ENCODE measurements at places on chromosomes 5 and 9.
A peak's percentile ranks its signal among the peaks of the same experiment; 100 is the strongest.

GRCh38 chr9:90593646-90594045 lies 49.0 kb downstream of the DIRAS2 start:
- DNase-seq: no peak

- no peak for DNase-seq
Measured at GRCh38 chr9:78806492-78807160, 509.7 kb downstream of the PSAT1 start.

DNA sequence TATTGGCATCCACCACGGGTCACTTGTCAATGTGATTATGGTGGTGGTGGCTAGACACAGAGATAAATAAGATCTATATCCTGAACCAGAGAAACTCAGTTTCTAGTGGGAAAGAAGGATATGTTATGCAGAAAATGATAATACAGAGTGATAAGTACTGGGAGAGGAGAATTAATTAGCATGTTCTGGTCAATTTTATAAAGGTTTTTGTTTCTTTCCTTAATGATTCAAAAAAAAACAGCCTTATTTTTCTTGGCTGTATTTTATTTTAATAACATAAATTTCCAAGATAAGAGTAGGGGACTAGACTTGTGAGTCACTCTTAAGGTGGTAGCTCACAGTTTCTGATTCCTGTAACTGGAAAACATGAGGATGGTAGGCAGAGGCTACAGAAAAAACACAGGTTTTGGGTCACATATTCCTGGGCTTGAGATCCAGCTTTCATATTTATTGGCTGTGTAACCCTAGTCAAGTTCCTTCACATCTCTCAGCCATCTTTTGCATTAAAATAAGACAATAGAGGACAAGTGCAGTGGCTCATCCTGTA lies 350.3 kb upstream of the RPS23 start:
- no peak for DNase-seq

DNA sequence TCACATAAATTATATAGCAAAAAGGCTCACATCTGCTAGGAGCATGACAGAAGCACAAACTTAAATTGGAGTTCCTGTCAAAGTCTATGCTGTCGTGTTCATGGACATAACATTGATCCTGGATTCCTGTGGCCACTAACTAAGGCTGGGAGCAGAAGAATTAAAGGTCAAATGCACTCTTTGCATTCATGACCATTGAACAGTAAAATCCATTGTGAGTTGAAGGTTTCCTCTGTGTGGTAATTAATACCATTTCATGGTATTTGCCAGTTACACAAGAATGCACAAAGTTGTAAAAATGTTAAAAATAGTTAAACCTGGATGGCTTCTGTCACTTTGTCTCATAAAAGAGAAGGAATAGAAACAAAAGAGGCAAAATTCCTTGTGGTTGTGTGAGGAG lies 242.6 kb downstream of the NPR3 start:
- no peak for DNase-seq

- DNase-seq: no peak
Measured at GRCh38 chr9:86663905-86664304, 283.4 kb downstream of the GAS1 start.

- no peak for DNase-seq
Measured at GRCh38 chr5:137712139-137712667, 23.7 kb downstream of the KLHL3 start.

DNA sequence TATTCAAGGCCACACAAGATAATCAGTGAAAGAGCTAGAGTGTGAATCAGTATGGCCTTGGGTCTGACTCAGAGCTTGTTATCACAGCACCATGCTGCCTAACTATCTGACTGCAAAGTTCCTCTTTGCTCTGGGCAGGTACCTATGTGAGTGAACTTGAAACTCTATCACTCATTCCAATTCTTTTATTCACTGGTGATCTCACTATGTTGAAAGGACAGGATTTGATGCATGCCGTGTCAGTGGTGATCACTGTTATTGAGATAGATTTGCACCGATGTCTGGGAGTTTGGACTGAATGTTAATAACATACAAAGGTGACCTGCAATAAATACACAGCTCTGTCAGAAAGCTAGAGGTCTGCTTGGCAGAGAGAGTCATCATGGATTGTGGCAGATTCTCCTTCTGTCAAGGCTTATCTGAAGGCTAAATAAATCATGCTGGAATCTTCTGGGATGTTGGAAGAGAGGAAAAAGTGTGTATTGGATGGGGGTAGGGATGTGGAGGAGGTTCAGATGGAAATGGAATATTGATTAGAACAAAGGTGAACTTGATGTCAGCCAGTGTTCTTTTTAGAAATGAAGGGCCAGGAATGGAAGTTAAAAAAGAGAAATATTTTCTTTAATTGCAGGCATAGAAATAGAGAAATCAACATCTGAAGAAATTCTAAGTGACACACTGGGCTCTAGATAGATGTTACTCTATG lies 91.8 kb upstream of the TNC start:
- DNase-seq: no peak

DNA sequence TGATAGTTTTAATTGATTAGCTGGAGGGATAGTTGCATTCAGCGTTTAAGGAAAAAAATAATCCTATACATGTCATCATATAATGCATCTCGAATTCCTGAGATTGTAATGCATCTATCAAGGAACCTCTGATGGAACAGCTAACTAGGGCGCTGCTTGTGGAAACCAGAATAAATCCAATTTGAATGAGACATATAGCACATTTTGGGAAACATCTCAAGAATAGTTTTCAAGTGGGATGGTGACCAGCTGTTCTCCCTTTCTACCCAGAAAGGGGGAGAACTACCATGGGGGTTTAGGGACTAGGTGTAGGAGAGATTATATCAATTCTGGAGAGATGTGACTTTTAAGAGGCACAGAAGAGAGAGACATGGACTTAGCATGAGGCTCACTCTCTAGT lies 319.3 kb upstream of the BRINP1 start:
- no peak for DNase-seq

DNA sequence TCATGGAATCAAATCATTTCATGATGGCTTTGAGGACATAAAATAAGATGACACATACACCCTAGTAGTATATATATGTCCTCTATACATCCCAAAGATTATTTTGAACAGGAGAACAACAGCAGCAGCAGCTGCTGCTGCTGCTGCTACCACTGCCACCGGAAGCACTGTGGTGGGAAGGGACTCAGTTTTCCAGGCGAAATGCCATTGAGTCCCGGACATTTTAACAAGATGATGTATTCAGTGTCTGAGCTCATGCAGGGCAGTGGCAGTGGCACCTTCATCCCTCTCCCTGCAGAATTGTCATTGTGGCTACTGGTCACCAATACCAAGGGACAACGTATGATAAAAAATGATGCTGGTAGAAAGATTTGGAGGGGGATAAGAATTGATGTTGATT lies 151.3 kb downstream of the CHSY3 start:
- DNase-seq: no peak

- no peak for DNase-seq
Measured at GRCh38 chr9:83056174-83056573, 6.8 kb downstream of the RASEF start.

- no peak for DNase-seq
Measured at GRCh38 chr9:124590889-124591641, 83.9 kb upstream of the NR5A1 start.

GRCh38 chr5:18010053-18010452 lies 375.8 kb downstream of the TAF11L14 start:
- DNase-seq: no peak

DNA sequence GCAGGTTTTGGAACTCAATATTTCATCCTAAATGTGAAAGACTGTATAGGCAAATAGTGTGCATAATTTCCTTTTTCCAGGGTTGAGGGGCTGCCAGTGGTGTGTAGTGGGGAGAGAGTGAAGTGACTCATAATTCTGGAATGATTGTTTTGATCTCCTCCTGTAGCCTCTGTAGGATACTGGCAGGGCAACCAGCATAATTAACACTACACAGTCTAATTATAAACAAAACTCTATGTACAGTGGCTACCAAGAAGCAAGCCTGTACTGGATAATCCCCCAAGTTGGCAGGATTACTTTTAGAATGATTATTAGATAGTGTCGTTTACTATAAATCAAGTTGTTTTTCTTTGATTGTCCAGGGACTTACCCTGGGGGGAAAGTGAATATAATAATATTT lies 32.2 kb downstream of the LNPEP start:
- DNase-seq: no peak

DNA sequence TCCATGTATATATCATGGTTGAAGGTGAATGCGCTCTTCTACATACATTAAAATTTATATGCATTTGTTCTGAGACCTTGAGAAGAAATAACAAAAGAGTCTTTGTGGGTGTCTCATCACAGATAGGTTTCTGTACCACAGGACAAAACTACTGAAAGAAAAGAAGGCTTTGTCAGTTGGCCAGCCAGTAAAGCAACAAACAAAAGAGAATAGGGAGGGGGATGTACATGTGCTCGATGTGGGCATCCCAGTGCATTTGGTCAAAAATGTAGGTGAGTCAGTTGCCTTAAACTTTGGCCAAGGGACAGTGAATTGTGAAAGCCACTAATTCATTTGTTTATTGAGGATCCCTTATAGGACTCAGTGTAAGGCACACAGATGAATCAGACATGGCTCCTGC lies 13.3 kb downstream of the RBM18 start:
- no peak for DNase-seq

GRCh38 chr9:35257986-35258659 lies 96.3 kb downstream of the UNC13B start:
- DNase-seq: no peak

GRCh38 chr5:79229357-79230174 lies 6.4 kb upstream of the JMY start:
- no peak for DNase-seq

GRCh38 chr5:65482736-65483545 lies 1.2 kb upstream of the ADAMTS6 start:
- DNase-seq: no peak

- DNase-seq: no peak
Measured at GRCh38 chr5:101437351-101437750, 534.3 kb upstream of the ST8SIA4 start.

- DNase-seq: no peak
Measured at GRCh38 chr5:114726131-114726530, 364.3 kb downstream of the KCNN2 start.

GRCh38 chr5:75395277-75395676 lies 58.3 kb downstream of the HMGCR start:
- DNase-seq: no peak

GRCh38 chr5:75275756-75276155 lies 39.1 kb upstream of the ANKRD31 start:
- no peak for DNase-seq

DNA sequence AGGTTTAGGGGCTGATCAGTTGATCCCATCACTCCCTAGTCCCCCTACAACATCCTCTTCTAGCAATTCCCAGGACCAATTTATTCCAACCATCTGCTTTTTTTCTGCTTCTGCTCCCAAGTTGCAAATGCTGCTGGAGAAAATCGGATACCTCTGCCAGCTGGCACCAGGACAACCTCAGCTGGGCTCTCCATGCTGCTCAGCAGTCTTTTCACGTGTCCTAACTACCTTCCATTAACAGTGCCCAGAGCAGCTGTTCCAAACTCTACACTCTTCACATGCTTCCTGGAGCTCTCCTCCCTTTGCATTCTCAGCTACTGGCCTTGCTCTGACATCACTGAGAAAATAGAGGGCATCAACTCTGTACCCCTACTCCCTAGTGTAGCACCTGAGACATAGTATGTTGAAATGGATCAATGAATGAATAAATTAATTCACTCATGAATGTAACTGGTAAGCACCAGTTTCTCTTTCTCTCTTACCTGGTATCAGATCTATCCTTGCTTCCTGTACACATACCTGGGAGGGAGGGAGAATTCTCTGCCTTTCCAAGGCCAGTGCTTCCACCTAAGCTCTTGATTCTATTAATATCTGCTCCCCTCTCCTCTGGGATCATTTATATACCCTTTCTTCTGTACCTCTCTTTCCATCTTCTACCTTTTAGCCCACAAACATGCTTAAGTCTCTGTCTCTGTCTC lies 191.0 kb downstream of the RAB3C start:
- no peak for DNase-seq

GRCh38 chr5:6399980-6400910 lies 21.9 kb upstream of the MED10 start:
- DNase-seq: peak; percentile 78

DNA sequence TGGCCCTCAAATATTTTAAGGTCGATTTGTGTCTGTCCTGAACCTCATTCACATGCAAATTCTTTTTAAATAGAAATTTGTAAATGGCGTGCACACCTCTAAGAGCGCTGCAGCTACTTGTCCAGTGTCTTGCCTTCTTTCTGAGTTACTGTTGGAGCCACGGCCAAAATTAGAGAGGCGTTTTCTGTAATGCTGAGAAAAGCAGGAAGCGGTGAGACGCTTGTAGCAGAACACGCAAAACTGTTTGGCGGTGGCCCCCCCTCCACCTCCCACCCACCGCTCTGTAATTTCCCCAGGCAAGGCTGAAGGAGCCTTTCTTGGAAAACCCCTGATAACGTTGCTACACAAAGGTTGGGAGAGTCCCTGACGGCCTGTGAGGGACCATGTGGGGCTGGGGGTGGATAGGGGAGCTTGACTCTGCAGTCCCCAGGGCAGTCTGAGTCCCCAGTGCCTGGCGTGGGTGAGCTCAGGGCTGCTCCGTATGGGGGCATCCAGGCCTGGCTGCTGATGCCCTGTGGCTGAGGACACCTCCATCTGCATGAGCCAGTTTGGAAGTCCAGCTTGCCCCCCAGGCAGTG lies 96.5 kb downstream of the GADD45G start:
- DNase-seq: no peak

DNA sequence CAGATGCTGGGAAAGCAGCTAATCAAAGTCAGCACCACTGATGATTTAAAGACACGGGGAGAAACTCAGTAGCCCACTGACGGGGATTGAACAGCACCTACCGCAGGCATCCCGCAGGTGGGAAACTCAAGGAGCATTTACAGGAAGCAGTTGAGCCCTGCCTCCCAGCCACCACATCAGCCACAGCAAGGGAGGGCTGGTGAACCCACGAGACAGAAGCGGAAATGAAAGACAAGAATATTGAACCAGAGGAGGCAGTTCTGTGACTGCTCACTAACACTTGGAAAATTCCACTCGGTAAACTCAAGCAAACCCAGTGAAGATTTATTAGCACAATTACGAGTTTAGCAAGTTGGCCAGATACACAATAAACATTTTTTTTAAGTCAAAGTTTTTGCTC lies 10.6 kb upstream of the FAM163B start:
- no peak for DNase-seq

DNA sequence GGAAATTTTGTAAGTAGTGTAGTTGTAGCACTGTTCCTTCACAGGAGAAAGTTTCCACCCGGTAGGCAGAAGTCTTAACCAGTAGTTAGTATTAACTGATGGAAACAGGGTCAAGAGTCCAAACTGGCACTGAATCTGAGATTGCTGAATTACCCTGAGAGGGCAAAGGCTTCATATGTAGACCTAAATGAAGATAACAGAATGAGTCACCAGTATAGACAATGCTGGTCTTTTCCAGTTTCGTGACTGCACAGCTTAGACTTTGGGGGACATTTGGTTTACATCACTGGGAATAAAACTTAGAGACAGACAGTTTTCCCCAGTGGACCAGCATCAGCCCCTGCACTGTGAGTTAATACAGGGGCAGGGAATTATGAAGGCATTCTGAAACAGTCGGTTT lies 60.5 kb downstream of the PCSK5 start:
- DNase-seq: no peak

DNA sequence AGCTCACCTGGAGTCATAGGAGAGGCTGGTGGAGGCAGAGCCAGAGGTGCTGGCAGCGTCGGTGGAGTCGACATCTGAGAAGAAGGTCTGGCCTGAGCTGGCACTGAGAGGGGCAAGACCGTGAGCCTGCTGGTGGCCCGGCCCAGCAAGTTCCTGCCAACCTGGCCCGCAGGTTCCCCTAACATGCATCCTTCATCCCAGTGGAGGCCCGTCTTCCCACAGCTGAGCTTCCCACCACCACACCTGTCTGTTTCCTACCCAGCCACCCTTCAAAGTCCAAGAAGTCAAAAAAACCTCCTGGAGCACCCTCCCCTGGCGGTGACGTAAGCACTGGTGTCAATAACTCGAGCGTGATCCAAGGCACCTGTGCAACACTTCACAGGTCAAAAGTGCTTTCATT lies 16.9 kb downstream of the PHF19 start:
- DNase-seq: no peak

Measured in vagina (tissue), 2 donors.